ENCODE measurements at places on chromosomes 4 and X.

- DNase-seq: no peak
Measured at GRCh38 chrX:24550166-24550565, 85.1 kb downstream of the PDK3 start.

DNA sequence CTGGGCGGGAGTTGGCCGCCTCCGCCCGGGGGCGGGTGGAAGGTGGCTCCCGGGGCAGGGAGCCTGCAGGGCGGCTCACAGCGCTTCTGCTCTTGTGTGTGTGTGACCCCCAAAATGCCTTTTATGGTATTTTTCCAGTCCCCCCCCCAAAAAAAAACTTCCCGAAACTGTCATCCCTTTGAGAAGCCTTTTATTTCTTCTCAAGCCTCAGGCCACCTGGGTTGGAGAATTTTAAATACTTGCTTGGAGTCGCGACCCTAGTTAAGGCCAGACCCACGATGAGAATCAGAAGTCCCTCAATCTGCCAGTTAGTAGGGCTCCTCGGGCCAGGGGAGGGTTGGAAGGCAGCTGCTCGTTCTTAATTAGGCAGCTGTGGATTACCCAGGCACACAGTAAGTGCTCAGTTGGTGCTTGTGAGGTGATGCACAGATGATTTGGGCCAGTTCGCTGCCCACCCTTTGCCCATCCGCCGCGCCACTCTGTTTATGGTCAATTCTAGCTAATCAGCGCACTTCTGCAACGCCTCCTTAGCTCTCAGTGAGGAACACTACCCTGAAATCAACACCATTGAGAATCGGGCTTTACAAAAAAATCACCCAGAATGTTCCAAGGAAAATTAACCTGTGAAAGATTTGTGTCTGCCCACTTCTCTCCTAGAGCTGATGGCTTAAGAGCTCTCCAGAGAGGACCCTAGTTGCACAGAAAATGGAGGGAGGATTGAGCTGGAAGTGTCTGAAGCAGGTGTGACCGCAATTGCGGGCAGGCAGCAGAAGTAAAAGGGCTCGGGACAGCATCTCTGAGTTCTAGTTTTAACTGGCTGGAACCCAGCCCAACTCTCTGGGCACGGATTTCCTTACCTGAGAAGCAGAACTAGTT is 648 bp upstream of the SCD5 start:
- DNase-seq: no peak

- no peak for DNase-seq
Measured at GRCh38 chr4:71338846-71339593, at the start of gene SLC4A4. SLC4A4 (plus strand) TSS chr4:71339020.

GRCh38 chr4:113293043-113293560 is 243.6 kb downstream of the ANK2 start:
- DNase-seq: no peak

All from NT2/D1 (cell line).